ENCODE measurements at places on chromosomes 6 and 20.

GRCh38 chr6:130453230-130453629 lies 87.4 kb downstream of the TMEM200A start:
- DNase-seq, result peak; percentile 70

GRCh38 chr6:21393441-21394165 lies 199.9 kb upstream of the SOX4 start:
- peak; percentile 36 for DNase-seq

- no peak for DNase-seq
Measured at GRCh38 chr6:46876126-46876525, 45.6 kb downstream of the ADGRF5 start.

- DNase-seq, result no peak
Measured at GRCh38 chr6:23073821-23074220, 504.5 kb downstream of the HDGFL1 start.

DNA sequence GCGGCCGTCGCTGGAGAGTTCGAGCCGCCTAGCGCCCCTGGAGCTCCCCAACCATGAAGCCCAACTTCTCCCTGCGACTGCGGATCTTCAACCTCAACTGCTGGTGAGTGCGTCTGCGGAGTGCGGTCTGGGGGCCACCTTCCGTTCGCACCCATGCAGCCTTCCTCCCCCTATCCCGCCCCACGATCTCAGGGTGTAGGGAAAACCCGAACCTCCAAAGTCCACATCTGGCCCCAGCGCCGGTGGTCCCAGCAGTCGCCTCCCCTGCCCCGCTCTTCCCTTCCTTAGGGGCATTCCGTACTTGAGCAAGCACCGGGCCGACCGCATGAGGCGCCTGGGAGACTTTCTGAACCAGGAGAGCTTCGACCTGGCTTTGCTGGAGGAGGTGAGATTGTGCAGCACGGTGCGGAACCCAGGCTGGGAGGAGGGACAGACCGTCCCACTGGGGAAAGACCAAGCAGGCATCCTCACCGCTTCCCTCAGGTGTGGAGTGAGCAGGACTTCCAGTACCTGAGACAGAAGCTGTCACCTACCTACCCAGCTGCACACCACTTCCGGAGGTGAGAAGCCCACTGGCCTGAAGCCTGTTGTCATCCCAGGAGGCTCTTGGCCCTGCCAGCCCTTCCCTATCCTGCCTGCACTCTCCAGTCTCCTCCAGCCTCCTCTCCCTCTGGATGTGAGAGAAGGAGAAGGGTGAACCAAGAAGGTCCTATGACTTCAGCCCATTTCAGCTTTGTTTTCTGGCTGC lies 719 bp downstream of the SMPD2 start:
- peak; percentile 44 for DNase-seq

GRCh38 chr20:3014179-3014578 lies 29.2 kb upstream of the GNRH2 start:
- DNase-seq, result no peak

- DNase-seq, result no peak
Measured at GRCh38 chr20:12869669-12870068, 139.1 kb upstream of the SPTLC3 start.

- no peak for DNase-seq
Measured at GRCh38 chr20:50229156-50229607, 38.6 kb downstream of the CEBPB start.

DNA sequence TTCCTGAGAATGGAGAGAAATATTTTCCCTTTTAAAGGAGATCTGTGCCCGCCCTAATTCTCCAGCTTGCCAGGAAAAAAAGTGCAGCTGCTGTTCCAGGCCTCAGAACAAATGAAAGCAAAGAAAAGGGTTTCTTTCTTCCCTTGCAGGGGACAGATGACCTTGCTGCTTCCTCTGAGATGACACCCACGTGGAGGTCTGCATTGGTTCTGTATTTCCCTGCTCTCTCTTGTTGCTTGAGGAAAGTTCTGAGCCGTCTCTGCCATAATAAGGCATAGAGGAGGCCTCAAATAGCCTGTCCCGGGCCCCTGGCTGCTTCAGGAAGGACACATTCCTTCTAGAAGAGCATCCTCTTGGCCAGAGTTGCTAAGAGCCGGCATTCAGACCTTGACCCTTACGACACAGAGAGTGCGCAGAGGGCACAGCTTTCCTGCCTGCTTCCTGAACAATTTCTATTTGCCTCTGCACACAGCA lies 501.8 kb upstream of the SULF2 start:
- DNase-seq, result no peak

DNA sequence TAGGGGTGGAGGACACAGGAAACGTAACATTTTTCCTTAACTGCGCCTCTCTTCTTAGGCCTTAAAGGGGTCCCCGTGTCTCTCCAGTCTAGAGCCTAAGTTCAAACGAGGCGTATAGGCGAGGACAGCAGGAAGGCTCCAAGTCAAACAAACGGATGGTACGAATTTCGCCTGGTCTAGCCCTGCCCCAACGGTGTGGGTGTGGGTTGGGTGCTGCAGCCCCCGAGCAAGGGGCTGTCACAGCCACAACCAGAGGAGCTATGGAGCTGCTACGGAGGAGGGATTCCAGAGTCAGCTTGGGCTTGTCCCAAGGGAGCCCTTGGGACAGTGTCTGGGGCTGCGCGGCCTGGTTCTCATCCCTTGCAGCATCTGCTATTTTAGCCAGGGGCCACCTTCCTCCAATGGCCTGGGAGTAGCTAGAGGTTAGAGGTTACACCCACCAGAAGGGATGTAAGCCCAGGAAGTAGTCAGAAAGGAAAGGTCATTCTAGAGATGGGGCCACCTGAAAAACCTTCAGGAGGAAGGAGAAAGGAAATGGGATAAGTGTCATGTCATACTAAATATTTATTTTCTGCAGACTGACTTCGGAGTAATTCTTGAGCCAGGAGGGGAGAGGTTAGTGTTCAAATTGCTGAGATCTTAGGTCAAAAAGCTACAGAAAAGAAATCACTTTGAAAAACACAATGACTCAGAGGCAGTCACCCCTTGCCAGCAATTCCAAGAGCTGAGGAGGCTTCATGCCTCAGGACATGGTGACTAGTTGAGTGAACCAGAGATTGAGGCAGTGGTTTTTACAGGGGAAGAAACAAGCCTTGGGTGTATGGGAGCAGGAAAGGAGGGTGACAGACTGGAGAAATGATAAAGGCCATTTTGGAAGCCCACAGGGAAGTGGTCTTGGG lies 21.7 kb downstream of the VPS52 start:
- peak; percentile 93 for DNase-seq

- DNase-seq, result no peak
Measured at GRCh38 chr6:164826831-164827468, 482.5 kb downstream of the C6orf118 start.

GRCh38 chr20:36384022-36384619 lies 78.0 kb downstream of the DLGAP4 start:
- peak; percentile 47 for DNase-seq

- no peak for DNase-seq
Measured at GRCh38 chr20:25706793-25707192, 10.1 kb upstream of the ZNF337 start.
